ENCODE measurements at places on chromosomes 6 and 20.

- DNase-seq = no peak
These were observed 24.0 kb downstream of the CYP24A1 start for GRCh38 chr20:54149765-54150264.

GRCh38 chr6:139650941-139651340 is 276.5 kb upstream of the CITED2 start:
- no peak for DNase-seq

DNA sequence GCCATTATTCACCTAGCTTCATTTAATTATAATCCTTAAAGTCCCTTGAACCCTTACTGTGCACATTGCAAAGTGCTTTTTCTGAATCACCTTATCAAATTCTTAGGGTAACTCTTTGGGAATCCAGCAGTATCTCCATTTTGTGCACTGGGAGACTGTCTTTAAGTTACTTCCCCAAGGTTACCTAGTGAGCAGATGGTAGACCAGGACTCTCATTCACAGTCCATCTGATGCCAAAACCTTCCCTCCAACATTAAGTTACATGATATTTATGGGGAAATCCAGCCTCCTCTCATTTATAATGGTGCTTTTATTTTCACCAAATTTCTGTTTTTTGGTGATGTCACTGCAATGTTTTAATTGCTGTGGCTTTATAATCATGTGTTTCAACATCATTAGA is 75.7 kb downstream of the NCOA7 start:
- peak; percentile 81 for DNase-seq

DNA sequence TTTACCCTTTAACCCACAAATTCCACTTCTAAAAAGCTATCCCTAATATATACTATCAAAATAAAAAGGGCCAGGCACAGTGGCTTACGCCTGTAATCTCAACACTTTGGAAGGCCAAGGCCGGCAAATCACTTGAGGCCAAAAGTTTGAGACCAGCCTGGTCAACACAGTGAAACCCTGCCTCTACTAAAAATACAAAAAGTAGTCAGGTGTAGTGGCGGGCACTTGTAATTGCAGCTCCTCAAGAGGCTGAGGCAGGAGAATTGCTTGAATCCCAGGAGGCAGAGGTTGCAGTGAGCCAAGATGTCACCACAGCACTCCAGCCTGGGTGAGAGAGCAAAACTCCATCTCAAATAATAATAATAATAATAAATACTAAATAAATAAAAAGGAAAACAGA is 82.5 kb downstream of the TRIM27 start:
- DNase-seq = no peak

DNA sequence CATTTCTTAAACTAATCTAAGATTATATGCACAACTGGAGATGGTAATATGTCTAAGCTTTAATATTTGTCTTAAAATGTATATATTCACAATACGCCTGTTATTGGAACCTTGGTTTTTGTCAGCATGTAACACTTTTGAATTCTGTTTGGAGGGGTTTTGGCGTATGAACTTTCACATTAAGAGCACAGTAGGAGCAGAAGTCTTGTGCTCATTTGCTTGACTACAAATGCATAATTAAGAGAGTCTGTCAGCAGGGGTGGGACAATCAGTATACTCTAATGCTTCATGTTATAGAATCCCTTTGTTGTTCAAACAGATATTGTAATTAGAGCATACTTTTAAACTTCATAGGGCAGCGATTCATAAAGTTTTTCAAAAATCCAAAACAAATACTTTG is 112.8 kb downstream of the QKI start:
- DNase-seq = peak; percentile 88

GRCh38 chr6:2807342-2808090 is 34.1 kb downstream of the SERPINB1 start:
- no peak for DNase-seq

GRCh38 chr6:10586302-10586701 is 65.2 kb downstream of the GCNT2 start:
- DNase-seq = no peak

GRCh38 chr6:133906050-133906449 is 17.1 kb downstream of the TCF21 start:
- DNase-seq = no peak

- DNase-seq = no peak
These were observed 214.3 kb downstream of the ARHGAP18 start for GRCh38 chr6:129495652-129496051.

- DNase-seq = no peak
These were observed 678.6 kb upstream of the ID4 start for GRCh38 chr6:19158586-19158985.

GRCh38 chr6:137224799-137225198 is 5.6 kb upstream of the IFNGR1 start:
- DNase-seq = no peak

DNA sequence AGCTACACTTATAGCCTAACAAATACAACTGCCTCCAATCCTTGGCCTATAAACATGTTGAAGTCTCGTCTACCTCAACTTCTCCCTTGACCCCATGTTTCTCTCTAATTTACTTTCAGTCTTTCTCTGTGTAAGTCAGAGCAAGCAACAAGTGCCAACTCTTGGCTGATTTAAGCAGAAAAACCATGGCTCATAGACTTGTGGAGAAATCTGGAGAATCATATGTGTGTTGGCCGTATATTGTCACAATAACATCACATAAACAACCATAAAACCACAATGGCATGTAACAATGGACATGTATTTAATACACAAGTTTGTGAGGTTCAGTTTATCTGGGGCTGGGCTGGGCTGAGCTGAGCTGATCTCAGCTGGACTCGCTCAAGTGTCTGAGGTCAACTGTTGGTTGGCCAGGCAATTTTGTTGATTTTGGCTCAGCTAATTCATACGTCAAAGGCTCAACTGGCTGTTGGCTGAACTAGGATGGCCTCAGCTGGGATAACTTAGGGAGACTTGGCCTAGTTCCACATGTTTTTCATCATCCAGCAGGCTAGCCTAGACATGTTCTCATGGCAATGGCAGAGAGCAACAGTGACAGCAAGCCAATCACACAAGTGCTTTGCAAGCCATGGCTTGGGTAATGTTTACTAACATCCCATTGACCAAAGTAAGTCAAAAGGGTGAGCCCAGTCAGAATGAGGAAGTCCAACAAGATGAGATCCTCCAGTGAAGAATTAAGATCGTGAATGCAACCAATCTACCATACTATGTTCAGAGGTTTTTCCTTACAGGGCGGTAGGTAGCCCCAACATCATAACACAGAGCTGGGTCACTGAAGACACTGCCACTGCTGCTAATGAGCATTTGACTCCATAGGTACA is 12.9 kb upstream of the TBC1D22B start:
- peak; percentile 100 for DNase-seq

- no peak for DNase-seq
These were observed 213.7 kb downstream of the CDKAL1 start for GRCh38 chr6:20747991-20748390.

GRCh38 chr6:3527651-3527977 is 70.8 kb upstream of the SLC22A23 start:
- peak; percentile 80 for DNase-seq

GRCh38 chr20:60785301-60785700 is 466.8 kb upstream of the CDH4 start:
- no peak for DNase-seq

DNA sequence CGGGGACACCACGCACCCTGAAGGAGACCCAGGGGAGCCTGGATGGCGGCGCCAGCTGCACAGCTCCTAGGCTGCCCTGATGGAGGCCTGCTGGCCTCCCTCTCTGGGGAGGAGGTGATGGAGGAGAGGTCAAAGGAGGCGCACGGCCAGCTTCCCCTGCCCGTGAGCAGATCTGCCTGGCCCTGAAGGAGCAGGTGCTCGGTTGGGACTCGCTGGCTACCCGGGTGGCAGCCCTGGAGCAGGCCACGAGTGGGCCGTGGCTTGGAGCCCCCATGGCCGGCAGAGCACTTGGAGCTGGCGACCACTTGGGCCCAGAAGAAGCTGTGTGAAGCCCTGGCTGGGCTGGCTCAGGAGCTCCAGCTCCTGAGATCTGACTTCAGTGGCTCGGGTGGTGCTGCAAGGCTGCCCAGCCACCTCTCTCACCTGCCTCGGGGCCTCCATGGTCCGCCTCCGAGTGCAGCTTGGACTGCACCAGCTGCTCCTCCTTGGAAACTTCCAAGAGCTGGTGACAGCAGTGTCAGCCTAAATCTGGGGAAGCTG is 7.5 kb upstream of the RAET1E start:
- DNase-seq = no peak

- DNase-seq = peak; percentile 88
These were observed 3.1 kb upstream of the INSM1 start for GRCh38 chr20:20364593-20365479.

DNA sequence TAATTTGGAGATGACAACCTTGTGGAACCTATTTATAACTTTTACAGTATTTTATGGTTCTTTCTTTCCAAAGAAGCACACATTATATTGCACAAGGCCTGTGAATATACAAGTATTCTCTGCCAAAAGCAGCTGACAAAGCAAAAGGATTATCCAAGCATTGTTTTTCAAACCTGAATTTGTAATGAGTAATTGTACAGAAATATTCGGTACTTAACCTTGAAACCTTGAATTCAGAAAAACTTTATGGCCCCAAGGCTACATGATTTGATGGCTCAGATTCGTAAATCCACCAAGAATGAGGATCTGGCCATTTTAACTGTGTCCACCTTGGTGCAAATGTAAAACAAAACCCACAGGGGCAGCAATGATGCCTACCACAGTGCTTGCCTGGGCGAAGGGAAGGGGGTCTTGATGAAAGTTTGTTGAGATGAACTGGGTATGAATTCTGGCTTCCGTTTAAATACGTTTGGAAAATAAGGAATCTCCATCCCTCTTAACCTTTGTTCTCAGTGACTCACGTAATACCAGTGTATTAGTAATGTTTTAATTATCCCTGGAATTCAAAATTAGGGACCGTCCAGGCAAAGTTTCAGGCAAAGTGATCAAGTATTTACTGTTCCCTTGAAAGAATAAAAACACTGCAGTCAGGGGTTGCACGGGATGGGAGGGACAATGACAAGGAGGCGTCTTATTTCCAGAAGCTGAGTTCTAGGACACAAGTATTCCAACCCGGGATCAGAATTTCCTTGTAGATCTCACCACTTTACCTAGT is 2.7 kb upstream of the RBM24 start:
- no peak for DNase-seq

DNA sequence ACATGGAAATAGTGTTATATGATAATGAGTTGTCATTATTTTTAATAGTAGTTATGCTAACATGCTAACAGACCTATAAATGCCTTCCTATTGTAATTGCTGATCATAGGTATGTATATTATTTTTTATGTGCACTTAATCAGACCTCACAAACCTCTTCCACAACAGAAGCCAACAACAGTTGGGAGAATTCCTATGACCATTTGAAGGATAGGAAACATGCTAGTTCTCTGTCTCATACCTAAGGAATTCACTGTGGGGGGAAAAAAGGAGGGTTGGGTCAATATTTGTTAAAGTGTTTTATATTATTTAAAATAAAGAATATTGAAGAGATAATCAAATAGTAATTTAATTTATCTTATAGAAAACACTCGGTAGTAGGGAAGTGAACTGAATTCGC is 990.9 kb downstream of the EPHA7 start:
- no peak for DNase-seq

DNA sequence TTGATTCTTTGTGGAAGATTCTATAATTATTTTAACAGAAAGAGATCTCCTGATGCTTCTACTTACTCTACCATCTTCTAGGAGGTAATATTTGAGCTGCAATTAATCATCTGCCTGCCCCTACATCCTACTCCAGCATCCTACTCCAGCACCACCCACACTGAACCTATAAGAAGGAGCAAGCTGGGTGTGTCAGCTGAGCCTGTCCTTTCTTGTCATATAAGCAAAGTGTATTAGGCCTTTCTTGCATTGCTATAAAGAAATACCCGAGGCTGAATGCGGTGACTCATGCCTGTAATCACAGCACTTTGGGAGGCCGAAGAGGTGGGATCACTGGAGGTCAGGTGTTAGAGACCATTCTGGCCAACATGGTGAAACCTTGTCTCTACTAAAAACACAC is 84.2 kb upstream of the ARG1 start:
- no peak for DNase-seq

DNA sequence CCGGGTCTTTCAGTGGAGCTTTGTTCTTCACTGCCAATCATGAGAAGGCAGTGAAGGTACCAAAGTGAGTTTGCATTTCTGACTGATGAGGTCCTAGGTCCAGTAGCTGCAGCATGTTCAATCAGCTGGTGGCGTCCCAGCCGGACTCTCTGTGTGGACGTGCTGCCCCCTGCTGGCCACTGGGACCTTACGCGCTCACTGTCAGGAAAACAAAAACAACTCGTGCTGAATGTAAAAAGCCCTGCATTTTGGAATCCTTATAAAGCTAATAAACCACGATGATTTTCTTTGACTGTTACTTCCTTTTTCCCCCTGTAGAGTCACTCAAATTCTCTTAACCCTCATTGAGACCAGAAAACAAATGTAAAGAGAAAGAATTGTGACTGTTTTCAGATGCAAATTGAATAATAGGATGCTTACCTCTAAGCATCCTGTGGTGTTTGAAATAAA is 4.9 kb upstream of the CD24 start:
- peak; percentile 88 for DNase-seq

DNA sequence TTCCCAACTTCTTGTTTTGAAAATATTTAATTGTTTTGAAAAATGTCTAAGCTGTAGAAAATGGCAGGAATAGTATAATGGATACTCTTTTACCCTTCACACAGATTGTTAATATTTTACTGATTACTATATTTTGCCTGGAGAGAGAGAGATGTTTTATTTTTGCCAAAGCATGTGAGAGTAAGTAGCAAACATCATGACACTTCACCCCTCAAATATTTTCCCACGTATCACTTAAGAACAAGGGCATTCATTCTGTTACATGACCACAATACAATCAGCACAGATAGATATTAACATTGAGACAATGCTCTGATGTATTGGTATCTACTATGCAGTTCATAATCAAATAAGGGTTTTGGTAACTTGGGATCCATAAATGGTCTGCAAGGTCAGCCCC is 116.5 kb downstream of the CCDC170 start:
- DNase-seq = no peak

GRCh38 chr6:154995254-154996015 is at the start of gene TIAM2:
TSS of gene TIAM2 (plus strand) at chr6:154995315. CDS start at chr6:155129224, 133,909 bp downstream.
- DNase-seq = peak; percentile 51

GRCh38 chr6:168366473-168366872 is 46.9 kb upstream of the DACT2 start:
- no peak for DNase-seq
